Islet precursor cell (in vitro differentiated cells): ENCODE measurements at places on chromosomes 2 and 18.

GRCh38 chr2:186348200-186348599, 137.9 kb upstream of the ZC3H15 start:
- no peak for DNase-seq

DNA sequence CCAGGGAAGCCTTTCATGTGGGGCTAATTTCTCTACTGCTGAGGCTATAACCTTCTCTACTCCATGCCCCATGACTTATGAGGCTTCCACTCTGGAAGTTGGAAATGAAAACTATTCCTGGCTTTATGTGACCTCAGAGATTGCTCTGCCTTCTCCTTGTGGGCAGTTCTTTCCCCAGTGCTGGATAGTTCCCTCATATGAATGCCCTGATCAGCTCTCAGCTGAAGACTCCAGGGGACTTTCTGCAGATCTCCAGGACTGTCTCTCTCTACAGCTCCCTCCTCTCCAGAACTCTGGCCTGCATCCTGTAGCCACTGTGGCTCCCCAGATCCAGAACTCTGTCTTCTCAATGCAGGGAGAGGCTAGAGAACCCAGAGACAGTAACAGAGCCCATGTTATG, 235.1 kb downstream of the SEPTIN10 start:
- DNase-seq: peak; percentile 45

DNA sequence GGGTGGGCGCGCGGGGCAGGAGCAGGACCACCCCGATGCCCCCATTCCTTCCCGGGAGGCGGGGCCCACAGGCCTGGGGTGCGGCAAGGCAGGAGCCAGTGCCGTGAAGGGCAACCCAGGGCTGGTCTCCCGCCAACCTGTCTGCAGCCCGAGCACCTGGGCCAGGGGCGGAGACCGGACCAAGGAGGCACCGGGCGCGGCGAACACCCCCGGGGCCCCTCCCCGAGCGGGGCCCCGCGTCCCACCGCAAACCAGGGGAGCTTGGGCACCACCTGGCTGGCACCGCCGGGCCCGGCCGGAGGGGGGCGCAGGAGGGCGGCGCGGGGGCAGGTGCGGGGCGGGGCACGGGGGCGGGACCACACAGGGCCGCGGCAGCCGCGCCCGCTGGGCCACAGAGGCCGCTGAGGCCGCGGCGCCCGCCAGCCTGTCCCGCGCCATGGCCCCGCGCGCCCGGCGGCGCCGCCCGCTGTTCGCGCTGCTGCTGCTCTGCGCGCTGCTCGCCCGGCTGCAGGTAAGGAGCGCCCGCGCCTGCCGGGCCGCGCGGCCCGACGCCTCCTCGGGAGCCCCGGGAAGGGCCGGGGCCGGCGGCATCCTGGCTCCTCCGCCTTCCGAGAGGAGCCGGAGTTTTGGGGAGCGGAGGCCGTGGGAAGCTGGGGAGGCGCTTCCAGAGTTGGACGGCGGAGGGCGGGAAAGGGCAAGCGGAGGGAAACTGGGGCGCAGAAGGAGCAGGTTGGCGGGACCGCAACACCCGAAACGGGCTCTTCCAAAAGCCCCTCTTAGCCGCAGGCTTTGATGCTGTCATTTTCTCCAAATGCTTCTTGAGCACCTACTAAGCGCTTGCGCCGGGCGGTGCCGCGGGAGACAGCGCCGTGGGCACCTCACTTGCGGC, at the start of gene TNFRSF11A:
TSS of gene TNFRSF11A (plus strand) at position 394 of the 889 bp plus-strand sequence. CDS start at position 437, 43 bp downstream.
- peak; percentile 78 for DNase-seq

- no peak for DNase-seq
Measured at GRCh38 chr2:229090225-229090624, 180.9 kb downstream of the PID1 start.

GRCh38 chr18:50578030-50578429, 18.1 kb downstream of the MAPK4 start:
- no peak for DNase-seq
